Kidney (tissue), 22 donors: ENCODE measurements at places on chromosomes 5 and 9. TPM values are rescaled to one million over a fixed set of nuclear protein-coding genes. Genes with fewer than 3 reads are reported as not detected.

Gene CXCL14
- 104 TPM for total RNA-seq

Gene PELO
- 38.7 TPM for total RNA-seq

DNA sequence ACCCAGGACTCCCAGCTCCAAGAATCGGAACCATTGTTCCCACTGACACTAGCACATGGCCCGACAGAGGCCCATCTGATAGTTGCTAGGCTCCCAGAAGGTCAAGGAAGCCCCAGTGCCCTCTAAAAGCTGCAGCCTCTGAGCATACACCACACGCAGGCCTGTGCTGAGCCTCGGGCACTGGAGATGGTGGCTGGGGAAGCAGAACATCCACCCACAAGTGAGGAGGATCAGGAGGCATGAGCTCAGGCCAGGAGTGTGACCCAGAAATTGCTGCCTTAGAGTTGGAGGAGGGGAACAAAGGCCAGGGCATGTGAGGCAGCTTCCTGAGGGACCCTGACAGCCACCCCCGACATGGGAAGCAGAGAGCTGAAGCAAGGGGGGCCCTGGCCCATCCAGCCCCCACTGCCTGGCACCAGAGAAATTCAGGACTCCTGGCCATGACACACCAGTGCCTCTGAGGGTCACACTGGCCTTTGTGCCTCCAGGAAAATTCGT lies 21.4 kb downstream of the IPPK start:
- H3K27ac ChIP-seq = no peak overlapping the region
- H3K36me3 ChIP-seq = no peaks in the 10 kb centered on the region
- no peak overlapping the region for H3K4me3 ChIP-seq
- no peaks in the 10 kb centered on the region for H3K4me1 ChIP-seq

DNA sequence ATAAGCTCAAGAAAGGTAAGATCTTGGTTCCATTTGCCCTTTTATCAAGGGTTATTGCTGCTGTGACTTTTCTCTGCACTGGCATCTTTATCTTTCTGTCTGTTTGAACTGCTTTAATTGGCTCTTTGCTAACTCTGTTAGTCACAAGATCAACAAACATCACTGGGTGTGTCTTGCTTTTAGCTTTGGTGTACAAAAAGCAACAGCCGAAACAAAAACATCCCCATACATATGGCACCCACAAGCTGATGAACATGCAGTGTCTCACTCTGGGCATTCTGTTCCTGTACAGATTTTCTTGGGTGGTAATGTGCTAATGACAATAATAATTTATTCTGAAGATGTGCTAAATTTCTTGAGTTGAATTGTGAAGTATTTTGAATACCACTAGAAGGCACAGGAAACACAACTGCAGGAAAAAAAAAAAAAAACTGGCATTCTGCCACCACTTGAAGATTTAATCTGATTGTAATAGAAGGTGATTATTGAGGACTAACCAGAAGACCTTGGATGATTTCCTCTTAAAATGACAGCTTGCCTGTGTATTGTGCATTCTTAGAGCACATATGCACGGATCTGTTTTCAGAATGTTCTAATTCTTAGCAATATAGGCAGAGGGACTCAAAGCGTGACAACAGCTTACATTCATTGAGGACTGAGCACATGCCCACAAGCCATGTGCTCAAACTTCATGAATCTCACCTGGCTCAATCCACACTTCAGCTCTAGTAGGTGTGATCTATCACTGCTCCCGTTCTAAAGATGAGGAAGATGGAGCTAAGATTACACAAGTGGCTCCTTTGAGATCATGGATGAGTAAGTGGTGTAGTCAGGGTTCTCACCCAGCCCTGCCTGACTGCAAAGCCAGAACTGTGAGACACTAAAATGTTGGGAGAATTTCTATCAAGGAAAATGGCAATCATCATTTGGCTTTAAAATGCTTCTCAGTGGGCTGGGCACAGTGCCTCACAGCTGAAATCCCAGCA lies 96.4 kb downstream of the EBF1 start:
- H3K27ac ChIP-seq = peak overlapping the region; percentile 30
- no peaks in the 10 kb centered on the region for H3K27me3 ChIP-seq
- DNase-seq = no peak
- H3K4me1 ChIP-seq = no peaks in the 10 kb centered on the region
- no peaks in the 10 kb centered on the region for H3K36me3 ChIP-seq

Gene DAB2
- total RNA-seq = 199 TPM

Gene CTXN3
- 0.35 TPM for total RNA-seq

GRCh38 chr9:92696619-92697018 lies 26.7 kb upstream of the IPPK start:
- H3K36me3 ChIP-seq = no peaks in the 10 kb centered on the region
- no peak for DNase-seq
- H3K4me1 ChIP-seq = no peaks in the 10 kb centered on the region
- H3K27ac ChIP-seq = no peak overlapping the region
- no peak overlapping the region for H3K4me3 ChIP-seq
- no peaks in the 10 kb centered on the region for H3K27me3 ChIP-seq

GRCh38 chr5:131169810-131170539 lies 769 bp upstream of the LYRM7 start:
- H3K36me3 ChIP-seq = no peaks in the 10 kb centered on the region
- no peak for DNase-seq
- H3K4me3 ChIP-seq = peak overlapping the region; percentile 80
- peaks cover 13% of the 10 kb centered on the region for H3K4me1 ChIP-seq
- no peaks in the 10 kb centered on the region for H3K27me3 ChIP-seq
- no peak overlapping the region for H3K27ac ChIP-seq

Gene CARTPT
- not detected for total RNA-seq

GRCh38 chr5:52837591-52838001 lies 49.9 kb downstream of the ITGA1 start:
- H3K27me3 ChIP-seq = no peaks in the 10 kb centered on the region
- no peaks in the 10 kb centered on the region for H3K36me3 ChIP-seq
- H3K4me1 ChIP-seq = peaks cover 5% of the 10 kb centered on the region
- peak; percentile 14 for DNase-seq
- H3K27ac ChIP-seq = peak overlapping the region; percentile 68
- no peak overlapping the region for H3K4me3 ChIP-seq

Gene MSMP
- 0.47 TPM for total RNA-seq

Gene BRD9
- 38.0 TPM for total RNA-seq

GRCh38 chr9:127180457-127181314 lies 58.3 kb upstream of the ANGPTL2 start:
- H3K4me3 ChIP-seq = no peak overlapping the region
- H3K27me3 ChIP-seq = no peaks in the 10 kb centered on the region
- H3K4me1 ChIP-seq = peaks cover 17% of the 10 kb centered on the region
- no peak for DNase-seq
- H3K27ac ChIP-seq = no peak overlapping the region

Gene IFNA14
- not detected for total RNA-seq

DNA sequence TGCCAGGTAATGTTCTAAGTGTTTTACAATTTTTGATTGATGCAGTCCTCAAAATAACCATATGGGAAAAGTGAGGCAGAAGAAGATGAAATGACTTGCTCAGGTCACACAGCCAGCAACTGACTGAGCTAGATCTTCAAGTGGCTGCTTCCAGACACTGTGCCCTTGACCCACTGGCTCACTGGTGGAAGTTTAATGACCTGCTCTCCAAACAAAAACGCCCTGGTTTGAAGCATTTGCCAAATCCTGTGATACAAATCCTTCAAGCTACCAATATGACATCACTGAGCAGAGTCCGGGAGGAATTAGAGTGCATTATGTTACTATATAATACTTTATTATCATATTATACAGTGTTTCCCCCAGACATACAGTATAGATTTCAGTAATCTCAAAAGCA lies 459.4 kb downstream of the GADD45G start:
- no peaks in the 10 kb centered on the region for H3K27me3 ChIP-seq
- no peaks in the 10 kb centered on the region for H3K36me3 ChIP-seq
- no peak overlapping the region for H3K27ac ChIP-seq

Gene SLC25A48
- total RNA-seq = 1.7 TPM

GRCh38 chr5:76737846-76738245 lies 21.9 kb downstream of the F2R start:
- H3K27ac ChIP-seq = no peak overlapping the region
- DNase-seq = no peak
- no peaks in the 10 kb centered on the region for H3K36me3 ChIP-seq

DNA sequence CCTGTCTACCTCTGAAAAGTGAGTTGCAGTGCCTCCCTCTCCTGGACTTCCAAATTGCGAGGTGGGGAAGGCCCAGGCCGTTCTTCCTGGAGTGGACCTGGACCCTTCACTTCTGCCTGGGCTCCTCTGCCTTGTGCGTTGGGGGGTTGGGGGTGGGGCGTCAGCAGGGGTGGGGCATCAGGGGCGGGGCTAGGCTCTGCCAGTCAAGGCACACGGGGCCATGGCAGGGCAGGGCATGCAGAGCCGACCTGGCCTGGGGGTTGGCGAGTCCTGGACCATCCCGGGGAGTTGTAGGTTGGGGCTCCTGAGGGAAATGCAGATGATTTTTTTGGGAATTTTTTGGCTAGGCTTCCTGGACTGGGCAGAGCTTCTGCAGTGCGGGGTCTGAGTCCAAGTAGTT lies 87.1 kb downstream of the EHMT1 start:
- no peak overlapping the region for H3K27ac ChIP-seq
- no peaks in the 10 kb centered on the region for H3K27me3 ChIP-seq
- H3K4me3 ChIP-seq = no peak overlapping the region

Gene SPOUT1
- total RNA-seq = 42.0 TPM

DNA sequence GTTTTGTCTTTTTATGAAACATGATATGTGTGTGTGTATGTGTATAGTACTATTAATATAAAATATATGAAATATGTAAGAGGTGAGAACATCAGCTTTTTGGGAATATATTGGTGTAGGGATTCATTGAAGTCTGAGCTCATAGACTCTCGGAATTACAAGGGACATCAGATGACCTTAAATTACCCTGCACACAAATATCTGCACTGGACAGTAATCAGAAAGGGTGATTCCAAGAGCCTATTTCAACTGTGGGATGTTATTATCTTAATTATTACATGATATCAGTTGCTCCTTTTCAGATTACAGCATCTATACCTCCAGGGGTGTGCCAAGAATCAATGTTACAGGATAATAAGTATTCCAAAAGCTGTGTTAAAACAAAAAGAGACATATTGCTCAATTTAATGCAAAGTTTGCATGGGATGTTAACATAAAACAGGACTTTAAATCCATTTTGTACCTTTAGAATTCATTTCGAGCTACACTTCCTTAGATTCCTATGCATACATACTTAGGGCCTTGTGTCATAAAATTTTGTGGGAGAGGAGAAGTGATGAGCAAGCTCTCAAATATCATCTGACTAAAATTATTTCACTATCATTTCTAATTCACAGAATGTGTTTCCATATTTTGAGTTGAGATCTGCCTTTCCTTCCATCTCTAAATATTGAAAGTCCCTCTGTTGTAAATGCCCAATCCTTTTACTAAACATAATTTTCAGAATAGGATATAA lies 365.2 kb downstream of the BRINP1 start:
- H3K27ac ChIP-seq = peak overlapping the region; percentile 7
- H3K36me3 ChIP-seq = no peaks in the 10 kb centered on the region
- peaks cover 18% of the 10 kb centered on the region for H3K4me1 ChIP-seq
- DNase-seq = no peak
